ENCODE measurements at places on chromosomes 7 and 10.

DNA sequence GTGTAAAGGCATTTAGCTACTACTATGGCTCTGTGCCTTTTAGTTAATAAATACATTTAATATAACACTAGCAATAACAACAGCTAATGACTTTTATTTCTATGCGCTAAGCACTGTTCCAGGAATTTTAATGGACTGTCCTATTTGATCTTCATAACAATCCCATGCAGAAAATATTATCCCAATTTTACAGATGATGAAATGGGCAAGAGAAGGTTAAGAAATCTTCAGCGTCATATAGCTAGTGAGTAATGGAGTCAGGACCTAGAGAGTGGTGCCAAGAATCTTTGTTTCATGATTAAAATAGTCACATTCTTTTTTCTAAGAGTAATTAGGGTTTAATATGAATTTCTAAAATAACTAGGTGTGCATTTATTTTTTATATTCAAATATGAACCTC lies 32.4 kb downstream of the ACTA2 start:
- no peak for DNase-seq

DNA sequence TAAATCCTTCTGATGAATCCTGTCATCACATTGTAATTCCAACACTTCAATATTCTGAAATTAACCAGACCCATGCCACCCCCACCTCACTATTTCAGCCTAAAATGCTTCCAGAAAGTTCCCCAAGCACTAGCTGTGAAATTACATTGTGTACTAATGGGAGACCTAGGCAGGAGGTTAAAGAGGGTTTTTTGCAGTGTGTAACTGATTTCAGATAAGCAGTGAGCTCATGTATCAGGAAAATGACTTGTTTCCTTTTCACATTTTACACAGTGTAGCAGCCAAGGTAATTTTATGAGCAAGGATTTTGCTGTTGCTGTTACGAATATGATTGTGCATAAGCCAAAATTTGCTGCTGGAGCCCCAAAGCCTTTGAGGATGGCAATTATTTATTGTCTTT lies 129.0 kb downstream of the INHBA start:
- DNase-seq = no peak

GRCh38 chr7:92244808-92245486 lies 767 bp downstream of the KRIT1 start:
- no peak for DNase-seq

DNA sequence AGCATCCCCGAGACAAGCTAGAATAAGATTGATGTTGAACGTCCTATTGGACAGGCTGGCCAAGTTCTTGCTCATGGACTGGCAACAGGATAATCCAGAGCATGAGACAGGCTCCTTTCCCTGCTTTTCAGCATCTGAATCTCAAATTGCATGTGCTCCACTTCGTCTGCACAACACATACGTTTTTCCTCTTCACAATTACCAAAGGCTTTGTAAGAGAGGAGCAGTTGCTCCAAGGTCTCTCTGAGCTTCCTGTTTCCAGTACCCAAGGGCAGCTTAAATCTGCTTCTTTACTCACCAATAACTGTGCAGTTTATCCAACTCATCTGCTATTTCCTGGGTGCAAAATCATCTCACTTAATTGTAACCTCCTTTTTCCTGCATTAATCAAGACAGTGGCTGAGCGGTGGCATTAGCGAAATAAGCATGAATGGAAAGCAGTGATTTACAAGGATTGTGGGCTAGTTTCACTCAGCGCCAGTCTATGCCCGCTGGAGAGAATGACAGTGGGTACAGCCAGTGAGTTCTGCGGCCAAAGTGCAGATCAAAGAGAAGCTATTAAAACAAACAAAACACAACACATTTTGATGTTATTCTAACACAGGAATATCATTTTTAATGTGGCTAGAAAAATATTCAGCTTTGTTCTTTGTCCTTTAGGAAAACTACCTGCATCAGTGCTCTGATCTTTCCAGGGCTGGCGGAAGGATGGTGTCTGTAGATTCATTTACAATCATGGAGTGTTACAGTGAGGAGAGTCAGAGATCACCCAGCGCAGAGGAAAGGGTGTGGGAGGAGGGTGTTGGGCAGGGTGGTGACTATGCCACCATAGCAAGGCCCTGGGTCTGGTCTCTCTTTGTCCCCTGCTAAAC lies 79.8 kb downstream of the CHN2 start:
- no peak for DNase-seq

- no peak for DNase-seq
Observed at GRCh38 chr7:140008755-140009610, 53.8 kb downstream of the PARP12 start.

DNA sequence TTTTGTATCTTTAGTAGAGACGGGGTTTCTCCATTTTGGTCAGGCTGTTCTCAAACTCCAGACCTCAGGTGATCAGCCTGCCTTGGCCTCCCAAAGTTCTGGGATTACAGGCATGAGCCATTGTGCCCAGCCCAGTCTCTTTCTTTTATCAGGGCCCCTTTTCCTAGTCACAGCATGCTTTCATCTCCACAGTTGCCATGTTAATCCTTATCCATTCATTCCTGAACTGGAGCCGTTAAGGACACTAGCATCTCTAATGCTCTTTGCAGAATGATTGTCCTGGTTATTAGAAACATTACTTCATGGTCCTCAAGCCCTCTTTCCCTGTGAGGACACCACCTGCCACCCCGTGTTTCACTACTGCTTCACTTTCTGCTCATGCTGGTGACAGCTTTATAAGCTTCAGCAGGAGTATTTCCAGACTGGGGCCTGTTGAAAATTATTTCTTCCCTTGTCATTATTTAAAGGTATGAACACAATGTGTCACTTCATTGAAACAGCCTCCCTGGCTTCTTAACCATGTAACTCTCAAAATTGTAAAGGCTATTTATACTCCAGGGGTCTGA lies 313.9 kb downstream of the BMPER start:
- no peak for DNase-seq

GRCh38 chr7:25664593-25664992 lies 436.3 kb upstream of the NPVF start:
- no peak for DNase-seq

GRCh38 chr10:88542522-88542921 lies 40.6 kb downstream of the RNLS start:
- no peak for DNase-seq

DNA sequence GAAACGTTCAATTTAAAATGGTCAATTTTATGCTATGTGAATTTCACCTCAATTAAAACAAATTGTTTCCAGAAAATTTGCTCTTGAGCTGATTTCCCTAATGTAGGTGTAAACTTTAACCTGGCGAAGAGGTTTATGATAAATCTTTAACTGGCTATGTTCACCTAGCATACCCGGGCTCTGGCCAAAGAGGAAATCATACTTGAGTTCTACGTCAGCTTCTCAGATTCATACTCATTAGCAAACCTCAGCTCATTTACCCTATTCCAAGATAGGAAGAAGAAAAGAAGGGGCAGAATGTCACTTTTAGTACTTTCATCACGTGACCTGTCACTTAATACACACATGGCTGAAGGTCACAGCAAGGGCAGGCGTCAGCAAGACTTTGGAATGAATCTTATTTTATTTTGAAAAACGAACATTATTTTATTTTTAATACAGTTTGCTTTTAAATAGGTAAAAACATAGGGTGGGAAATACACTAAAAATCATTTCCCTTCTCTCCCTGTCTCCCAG lies 97.0 kb downstream of the ABLIM1 start:
- no peak for DNase-seq

DNA sequence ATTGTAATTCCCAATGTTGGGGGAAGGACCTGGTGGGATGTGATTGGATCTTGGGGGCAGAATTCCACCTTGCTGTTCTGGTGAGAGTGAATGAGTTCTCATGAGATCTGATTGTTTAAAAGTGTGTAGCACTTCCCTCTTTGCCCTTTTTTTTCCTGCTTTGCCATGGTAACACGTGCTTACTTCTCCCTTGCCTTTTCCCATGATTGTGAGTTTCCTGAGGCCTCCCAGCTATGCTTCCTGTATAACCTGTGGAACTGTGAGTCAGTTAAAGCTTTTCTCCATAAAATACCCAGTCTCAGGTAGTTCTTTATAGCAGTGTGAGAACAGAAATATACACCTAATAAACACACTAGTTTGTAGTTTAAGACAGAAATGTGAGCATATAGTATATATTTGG lies 166.8 kb upstream of the MAGI2 start:
- DNase-seq = no peak

GRCh38 chr7:154649434-154649833 lies 353.5 kb downstream of the PAXIP1 start:
- DNase-seq = no peak

- no peak for DNase-seq
Observed at GRCh38 chr10:108696792-108697477, 1226.4 kb downstream of the XPNPEP1 start.

GRCh38 chr7:115178835-115179234 lies 256.9 kb downstream of the MDFIC start:
- no peak for DNase-seq

- DNase-seq = no peak
Observed at GRCh38 chr10:44552726-44553125, 167.8 kb upstream of the CXCL12 start.

- no peak for DNase-seq
Observed at GRCh38 chr10:10320956-10321355, 696.7 kb upstream of the CELF2 start.

GRCh38 chr10:64115471-64115870 lies 594.3 kb downstream of the REEP3 start:
- DNase-seq = no peak

GRCh38 chr10:19713800-19714525 lies 102.3 kb upstream of the PLXDC2 start:
- no peak for DNase-seq

DNA sequence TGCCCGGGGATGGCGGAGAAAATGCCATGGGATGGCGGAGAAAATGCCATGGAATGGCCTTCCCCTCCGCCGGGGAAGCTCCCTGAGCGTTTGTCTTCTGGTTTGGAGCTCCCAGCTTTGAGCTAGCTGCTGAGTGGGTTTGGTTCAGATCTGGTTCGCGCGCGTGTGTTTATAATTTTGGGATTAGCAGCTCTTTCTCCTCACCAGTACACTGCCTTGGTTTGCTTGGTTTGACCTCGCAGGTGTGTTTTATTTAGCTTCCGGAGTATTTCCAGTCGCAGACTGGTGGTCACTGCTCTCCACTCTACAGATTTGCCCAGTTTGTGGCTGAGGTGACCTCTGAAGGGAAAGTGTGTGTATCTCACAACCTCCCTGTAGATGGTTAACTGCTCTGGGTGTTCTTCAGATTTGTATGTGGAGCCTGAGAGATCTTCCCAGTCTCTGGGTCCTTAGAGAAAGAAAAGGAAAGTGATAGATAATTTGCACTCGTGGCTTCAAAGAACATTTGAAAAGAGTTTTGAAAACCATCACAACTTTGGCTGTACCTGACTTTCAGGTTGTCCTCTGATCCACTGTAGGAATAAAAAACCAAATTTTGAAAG lies 597 bp downstream of the ZNF277 start:
- DNase-seq = no peak

DNA sequence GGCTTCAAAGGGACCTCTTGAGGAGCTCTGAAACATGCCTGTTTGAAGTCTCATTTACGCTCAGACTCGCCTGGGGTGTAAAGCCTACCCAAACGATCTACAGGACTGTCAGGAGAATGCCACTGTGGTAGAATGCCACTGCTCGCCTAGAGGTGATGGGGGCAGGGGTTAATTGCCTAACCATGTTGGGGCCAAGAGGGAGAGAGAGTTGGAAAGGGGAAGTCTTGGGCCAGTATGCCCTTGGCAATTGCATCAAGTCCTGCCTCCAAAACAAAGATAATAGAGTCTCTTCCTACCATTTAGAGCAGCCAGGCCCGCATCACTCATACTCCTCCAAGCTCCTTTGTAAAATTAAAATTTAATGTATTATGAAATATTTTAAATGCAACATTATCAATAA lies 25.2 kb downstream of the CDK1 start:
- DNase-seq = no peak

- DNase-seq = no peak
Observed at GRCh38 chr10:88853155-88853881, 1.7 kb upstream of the ANKRD22 start.

DNA sequence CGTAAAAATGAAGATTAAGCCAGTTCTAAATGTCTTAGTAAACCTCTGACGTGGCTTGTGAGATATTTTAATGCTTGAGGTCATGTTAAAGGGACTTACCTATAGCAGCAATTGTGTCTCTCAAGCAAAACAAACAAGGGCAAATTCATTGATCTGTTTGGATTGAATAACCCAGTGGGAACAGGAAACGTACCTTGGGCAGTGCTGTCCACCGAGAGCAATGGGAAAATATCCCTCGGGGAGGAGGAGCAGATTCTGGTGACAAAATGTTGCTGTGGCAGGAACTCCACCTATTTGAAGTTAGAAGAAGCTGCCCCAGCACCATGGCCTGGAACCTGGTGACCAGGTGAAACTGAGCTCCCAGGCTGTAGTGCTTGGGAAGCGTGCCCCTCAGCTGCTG lies 107.1 kb upstream of the FZD8 start:
- DNase-seq = no peak

DNA sequence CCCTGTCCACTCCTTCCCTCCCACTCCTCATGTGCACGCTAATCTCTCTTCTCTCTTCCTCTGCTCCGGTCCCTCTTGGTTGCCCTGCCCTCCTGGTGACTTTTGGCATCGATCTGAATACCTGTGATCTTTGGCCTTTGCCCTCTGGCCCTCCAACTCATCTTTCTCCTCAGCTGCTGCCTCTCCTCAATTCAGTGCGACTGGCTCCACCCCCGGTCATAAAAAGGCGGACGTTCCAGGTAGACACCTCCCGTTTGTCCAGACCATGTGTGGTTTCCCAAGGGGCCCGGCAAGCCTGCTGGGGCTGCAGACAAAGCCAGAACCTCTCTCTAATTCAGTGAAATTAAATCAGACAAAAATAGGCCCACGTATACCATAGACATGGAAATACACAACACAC lies 96.8 kb downstream of the COL13A1 start:
- peak; percentile 22 for DNase-seq

- DNase-seq = no peak
Observed at GRCh38 chr7:121639705-121640104, 233.3 kb upstream of the PTPRZ1 start.

DNA sequence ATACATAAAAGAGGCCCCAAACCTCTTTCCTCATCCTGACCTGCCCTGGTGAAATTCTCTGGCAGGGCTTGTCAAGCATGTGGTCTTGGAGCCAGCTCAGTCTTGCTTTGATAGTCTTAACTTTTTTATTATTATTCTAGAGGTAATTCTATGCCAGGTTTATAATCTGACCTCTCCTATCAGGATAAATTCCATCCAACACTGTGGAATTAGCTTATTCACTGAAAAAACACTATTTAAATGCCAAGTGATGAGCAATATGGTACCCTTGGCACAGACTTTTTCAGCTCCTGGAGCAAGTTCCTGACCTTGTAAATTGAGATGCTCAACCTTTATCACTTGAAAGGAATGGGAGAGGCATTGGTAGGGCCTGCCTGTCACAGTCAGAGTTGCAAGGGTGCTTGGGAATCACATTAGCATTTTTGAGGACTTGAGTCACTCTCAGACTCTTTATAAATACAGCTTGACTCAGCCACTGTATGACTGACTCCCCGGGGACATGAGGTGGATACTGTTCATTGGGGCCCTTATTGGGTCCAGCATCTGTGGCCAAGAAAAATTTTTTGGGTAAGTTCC lies at the start of gene CPA4:
TSS of gene CPA4 (plus strand) at position 480 of the 576 bp plus-strand sequence. CDS start at position 500, 20 bp downstream.
- no peak for DNase-seq
